ENCODE measurements at places on chromosomes 2 and 18.

- DNase-seq = no peak
Observed at GRCh38 chr2:128037649-128038048, 9.8 kb upstream of the SAP130 start.

- DNase-seq = no peak
Observed at GRCh38 chr18:62632788-62633455, 82.4 kb upstream of the PHLPP1 start.

- DNase-seq = no peak
Observed at GRCh38 chr2:144242311-144242710, 277.6 kb downstream of the ZEB2 start.

GRCh38 chr18:3088449-3088848 is 75.5 kb upstream of the LPIN2 start:
- DNase-seq = no peak

DNA sequence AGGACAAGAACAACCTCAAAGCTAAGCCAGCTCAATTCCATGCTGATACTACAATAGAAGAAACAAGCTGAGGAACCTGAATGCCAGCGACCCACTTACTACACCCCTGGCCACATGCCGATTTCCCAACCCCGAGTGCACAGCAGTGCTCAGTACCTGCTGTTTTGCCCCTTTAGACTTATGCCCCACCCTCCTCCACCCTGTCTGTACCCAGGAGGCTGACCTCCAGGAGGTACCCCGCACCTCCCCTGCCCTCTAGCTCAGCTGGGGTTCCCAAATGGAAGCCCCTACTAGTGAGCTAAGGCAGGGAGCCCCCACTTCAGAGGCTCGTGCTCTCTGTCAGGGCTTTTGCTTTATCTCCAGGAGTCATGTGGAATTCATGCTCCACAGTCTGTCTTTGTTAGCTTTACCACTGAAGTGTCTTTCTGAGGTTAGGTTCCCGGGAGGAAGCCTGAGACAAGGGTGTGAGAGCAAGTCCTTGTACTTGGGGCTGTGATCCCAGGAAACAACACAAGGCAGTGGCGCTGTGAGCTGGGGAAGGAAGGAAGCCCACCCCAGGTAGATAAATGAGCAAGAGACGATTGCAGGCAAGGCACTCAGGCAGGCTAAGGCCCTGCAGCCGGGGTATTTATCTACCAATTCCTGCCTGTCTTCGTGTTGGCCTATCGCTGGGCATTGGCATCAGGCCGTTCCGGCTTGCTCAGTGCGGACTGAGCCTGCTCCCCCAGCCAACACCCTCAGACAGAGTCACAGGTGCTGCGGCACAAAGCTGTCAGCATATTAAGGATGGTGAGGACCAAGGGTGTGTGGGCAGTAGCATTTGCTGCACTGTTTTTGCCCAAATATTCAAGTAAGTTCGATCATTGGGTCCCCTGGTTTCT is 220.5 kb downstream of the CYP26B1 start:
- DNase-seq = no peak

GRCh38 chr18:59540780-59541179 is 156.4 kb downstream of the CCBE1 start:
- DNase-seq = peak; percentile 69

- no peak for DNase-seq
Observed at GRCh38 chr2:72154386-72154975, 6.8 kb upstream of the CYP26B1 start.

DNA sequence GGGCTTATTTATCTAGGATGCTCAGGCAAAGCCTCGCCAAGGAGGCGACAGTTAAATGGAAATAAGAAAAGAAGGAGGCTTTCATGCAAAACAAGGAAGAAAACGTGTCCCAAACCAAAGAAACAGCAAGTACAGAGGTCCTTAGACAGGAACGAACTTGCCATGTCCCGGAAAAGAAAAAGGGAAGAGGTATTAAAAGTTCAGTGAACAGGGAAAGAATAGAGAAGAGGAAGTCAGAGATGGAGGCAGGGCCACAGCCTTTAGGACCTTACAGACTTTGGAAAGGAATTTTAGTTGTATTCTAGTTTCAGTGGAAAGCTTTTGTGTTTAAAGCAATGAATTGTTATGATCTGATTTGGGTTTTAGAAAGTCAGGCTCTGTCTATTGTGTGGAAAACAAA is 22.1 kb downstream of the IKZF2 start:
- no peak for DNase-seq

DNA sequence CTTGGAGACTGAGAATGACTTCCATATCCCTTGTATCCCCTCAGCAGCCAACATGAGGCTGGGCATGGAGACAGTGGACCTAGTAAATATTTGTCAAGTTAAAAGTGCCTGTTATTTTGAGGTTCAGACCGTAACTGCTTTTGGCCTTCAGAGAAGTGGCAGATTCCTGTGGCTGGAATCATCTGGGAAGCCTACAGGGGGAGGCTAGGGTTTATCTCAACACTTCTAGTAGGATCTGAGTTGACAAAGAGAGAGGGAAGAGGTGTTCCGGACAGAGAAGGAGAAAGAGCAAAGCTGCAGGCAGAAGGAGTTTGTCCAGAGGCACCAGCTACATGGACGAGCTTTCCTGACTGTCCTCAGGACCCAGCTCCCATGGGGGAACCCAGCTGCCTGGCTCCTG is 27.0 kb downstream of the SLC14A2 start:
- no peak for DNase-seq

All from fibroblast of skin of left biceps (primary cell).